Stimulated activated CD4-positive, alpha-beta T cell treated with anti-CD3 and anti-CD28 coated beads, Interleukin-4, amount 100 ng/mL, for 4 hours (primary cell): ENCODE measurements at places on chromosomes 4 and X.
A peak's percentile ranks its signal among the peaks of the same experiment; 100 is the strongest.

- no peak for DNase-seq
Observed at GRCh38 chr4:105293360-105293759, 146.7 kb downstream of the TET2 start.

- DNase-seq: no peak
Observed at GRCh38 chrX:70096052-70096451, 33.8 kb downstream of the OTUD6A start.

GRCh38 chr4:155434366-155434765 lies 57.6 kb upstream of the MAP9 start:
- no peak for DNase-seq

DNA sequence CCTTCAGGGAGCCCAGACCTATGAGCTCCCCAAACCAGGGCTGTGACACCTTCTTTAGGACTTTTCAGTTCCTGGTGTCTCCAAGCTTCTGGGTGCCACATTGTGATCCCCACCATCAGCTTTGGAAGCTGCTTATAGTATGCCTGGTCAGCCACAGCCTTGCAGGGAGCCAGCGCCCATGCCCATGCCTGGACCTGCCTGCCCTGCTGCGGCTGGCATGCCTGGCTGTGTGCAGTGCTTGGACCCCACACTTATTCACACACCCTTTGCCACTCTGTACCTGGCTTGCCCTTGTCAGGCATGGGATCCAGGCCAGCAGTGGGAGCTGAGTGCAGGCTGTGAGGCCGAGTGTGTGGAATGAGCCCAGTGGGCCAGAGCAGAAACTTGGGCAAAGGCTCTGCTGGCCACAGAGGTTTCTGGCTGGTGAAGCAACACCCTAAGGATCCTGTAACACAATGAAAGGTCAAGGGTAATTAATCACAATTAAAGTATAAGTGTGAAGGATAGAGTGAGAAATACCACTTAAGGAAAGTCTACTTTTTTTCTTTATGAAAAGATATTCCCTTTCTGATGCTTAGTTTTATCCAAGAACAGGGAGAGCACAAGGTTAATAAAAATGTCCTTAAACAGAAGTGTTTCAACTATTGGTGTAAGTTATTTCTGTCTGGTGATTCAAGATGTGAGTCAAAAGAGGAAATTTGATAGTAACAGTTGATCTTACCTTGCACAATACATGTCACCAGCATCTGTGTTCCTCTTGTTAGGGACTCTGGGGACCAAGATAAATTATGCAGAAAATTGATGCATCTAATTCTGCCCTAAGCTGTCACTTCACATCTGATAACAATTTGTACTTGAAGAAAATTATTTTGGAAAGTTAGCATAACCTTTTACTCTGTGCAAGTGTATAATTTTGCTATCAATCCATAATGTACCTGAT lies 161.8 kb downstream of the FAM47A start:
- no peak for DNase-seq

- no peak for DNase-seq
Observed at GRCh38 chr4:163548481-163549243, 54.2 kb downstream of the TMA16 start.

DNA sequence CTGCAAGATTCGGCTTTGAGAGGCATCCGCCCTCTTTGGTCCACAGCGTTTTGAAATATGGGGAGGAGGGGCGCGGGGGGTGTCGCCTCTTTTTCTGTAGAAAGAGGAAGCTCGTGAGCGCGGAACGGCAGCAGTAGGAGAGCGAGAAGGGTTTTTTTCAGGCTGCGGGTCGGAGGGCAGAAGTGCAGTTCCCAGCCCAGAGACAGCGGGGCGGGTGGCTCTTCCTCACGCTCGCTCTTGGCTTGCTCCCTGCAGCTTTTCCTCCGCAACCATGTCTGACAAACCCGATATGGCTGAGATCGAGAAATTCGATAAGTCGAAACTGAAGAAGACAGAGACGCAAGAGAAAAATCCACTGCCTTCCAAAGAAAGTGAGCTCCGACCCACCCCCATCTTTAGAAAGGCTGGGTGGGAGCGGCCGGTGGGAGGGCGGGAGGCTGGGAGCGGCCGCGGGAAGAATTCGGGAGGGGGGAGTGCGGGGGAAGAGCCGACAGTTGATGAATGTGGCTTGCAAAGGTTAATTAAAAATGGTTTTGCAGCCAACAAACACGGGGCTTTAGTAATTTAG lies 1.2 kb downstream of the TMSB4X start:
- peak; percentile 29 for DNase-seq

DNA sequence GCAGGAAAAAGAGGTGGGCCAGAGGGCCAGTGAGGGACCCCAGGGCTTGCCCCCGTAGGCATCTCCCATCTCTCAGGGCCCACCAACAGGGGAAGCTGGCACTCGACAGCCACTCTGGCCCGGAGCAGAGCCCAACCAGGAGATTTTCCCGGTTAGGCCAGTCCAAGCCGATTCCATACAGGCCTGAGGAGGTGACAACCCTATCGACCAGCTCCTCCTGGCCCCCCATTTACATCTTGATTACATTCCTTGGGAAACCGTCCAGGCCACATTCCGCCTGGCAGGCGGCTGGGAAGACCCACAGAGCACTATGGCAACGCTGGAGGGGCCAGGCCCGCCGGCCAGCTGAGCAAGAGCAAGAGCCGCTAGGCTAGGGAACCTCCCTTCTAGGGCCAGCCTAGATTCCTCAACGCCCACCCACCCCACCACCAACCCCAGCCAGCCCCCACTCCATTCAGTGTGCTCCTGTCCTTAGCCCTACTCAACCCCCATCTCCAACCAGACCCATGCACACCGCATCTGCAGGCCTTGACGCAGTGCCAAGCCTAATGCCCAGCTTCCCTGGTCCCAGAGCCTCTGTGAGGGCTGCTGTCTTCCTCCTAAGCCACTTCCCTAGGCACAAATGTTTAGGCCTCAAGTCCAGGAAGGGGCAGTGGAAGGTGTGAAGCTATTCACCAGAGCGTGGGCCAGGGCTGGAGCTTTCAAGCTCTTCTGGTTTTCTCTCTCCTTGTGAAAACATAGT lies 161.2 kb downstream of the EFNB1 start:
- DNase-seq: no peak

GRCh38 chr4:1471443-1472147 lies 65.4 kb upstream of the NKX1-1 start:
- DNase-seq: no peak

GRCh38 chrX:152853986-152854385 lies 23.1 kb downstream of the NSDHL start:
- no peak for DNase-seq

DNA sequence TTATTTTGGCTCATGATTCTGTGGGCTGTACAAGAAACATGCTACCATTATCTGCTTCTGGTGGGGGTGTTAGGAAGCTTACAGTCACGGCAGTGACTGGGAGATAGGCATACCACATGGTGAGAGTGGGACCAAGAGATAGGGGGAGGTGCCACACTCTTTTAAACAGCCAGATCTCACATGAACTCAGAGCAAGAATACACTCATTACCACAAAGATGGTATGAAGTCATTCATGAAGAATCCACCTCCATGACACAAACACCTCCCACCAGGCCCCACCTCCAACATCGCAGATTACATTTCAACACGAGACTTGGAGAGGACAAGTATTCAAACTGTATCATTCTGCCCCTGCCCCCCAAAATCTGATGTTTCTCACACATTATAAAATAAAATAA lies 2396.7 kb downstream of the PCDH7 start:
- no peak for DNase-seq

GRCh38 chr4:56768763-56769162 lies 52.7 kb downstream of the SPINK2 start:
- no peak for DNase-seq

DNA sequence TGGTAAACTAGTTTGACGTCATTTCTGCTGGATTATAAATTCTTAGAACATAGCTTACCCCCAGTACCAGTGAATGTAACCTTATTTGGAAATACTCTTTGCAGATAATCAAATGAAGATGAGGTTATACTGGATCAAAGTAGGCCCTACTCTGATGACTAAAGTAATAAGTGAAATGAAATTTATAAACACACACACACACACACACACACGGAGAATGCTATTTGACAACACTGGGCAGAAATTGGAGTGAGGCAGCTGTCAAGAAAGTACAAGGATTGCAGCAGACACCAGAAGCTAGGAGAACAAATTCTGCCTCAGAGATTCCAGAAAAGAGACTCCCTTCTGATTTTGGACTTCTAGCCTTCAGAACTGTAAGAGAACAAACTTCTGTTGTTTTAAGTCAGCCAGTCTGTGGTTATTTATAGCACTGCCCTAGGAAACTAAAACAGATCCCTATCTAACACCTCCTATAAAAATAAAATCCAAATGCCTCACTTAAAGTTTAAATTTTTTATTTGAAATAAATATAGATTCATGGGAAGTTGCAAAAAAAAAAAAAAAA lies 448.6 kb downstream of the PCDH18 start:
- DNase-seq: no peak

DNA sequence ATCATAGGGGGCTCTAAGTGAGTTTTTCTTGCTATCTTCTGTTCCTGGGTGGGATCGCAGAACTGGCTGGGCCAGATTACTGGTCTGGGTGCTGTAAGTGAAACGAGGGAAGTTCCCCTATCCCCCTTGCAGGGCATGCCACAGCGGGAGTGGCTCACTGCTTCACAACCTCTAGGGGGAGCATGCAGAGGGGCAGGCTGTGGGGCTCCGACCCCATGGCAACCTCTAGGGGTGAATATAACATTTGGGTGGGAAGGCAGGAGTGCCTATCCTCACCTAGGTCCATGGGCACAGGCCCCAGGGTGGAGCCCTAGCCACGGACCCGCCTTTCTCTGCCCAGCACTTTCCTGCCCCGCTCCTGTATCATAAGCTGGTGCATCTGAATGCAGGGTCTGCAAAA lies 1.7 kb upstream of the RRAGB start:
- DNase-seq: no peak

- peak; percentile 17 for DNase-seq
Observed at GRCh38 chr4:26088433-26088928, 174.5 kb downstream of the SMIM20 start.

- no peak for DNase-seq
Observed at GRCh38 chrX:479273-479981, 92.7 kb upstream of the PPP2R3B start.

- no peak for DNase-seq
Observed at GRCh38 chr4:40462326-40462725, 127.2 kb downstream of the CHRNA9 start.
